ENCODE measurements at places on chromosomes 11 and 22.
A peak's percentile ranks its signal among the peaks of the same experiment; 100 is the strongest.

- DNase-seq, result peak; percentile 28
These were observed 37.9 kb downstream of the CELF1 start for GRCh38 chr11:47514825-47515647.

- DNase-seq, result no peak
These were observed 9.9 kb downstream of the HPS5 start for GRCh38 chr11:18312012-18312411.

- DNase-seq, result no peak
These were observed 19.7 kb downstream of the MICALL1 start for GRCh38 chr22:37925767-37926166.

GRCh38 chr11:89159974-89160373 lies 17.7 kb upstream of the TYR start:
- no peak for DNase-seq

DNA sequence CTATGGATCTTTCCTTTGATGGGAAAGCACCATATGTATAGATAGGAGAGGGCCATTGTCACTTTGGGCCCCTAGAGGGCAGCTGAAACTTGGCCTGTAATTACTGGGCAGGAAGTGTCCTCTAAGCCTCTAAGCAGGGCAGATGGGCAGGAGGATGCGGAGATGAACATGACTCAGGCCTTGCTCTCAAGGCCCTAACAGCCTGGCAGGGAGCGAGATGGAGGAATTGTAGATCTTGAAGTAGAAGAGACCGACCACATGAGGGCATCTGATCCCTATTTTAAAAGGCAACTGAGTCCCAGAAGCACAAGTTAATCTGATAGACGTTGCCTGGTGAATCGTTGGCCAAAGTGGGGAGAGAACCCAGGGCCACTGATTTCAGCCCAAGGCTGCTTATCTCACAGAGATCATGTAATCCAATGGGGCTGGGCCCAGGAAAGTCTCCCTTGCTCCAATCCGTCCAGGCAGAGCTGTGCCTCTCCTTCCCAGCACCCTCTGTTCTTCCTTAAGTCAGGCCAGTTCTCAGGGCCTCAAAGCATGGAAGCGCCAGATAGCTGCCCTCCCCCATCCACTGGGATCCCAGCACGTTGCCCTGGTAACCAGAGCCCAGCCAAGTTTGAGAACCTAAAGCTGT lies 2.5 kb upstream of the SEPTIN3 start:
- DNase-seq, result no peak

- peak; percentile 61 for DNase-seq
These were observed 132.7 kb upstream of the RCN1 start for GRCh38 chr11:31958076-31958735.

DNA sequence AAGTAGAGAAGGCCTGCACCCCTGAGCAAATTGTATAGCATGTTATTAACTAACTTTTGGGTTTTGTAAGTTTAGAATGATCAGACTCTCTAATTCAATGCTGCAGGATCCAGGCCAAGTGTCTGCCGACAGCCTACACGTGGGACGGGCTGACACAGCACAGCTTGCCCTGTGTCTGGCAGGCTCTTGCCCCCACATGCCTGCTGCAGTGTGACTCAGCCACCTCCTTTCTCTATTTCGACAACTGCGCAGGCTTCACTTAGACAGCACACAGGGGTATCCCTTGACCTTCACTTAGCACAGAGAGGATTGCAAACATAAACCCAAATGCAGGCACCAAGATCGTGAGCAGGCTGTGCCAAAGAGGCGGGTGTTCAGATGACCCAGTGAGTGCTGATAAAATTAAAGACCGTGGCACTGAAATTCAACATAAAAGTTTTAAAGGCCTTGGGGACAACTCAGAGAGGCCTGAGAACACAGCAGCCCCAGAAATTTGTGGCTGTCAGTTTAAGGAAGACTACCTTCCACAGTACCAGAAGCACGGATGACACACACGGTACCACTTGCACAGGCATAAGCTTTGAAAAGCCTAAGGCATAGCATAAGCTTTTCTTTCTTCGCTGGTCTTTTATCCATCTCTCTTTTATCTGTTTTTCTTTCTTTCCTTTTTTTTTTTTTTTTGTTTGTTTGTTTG lies 37.8 kb downstream of the SCN3B start:
- no peak for DNase-seq
